T-helper 1 cell (primary cell): ENCODE measurements at places on chromosomes 5 and 9.
A peak's percentile ranks its signal among the peaks of the same experiment; 100 is the strongest.

DNA sequence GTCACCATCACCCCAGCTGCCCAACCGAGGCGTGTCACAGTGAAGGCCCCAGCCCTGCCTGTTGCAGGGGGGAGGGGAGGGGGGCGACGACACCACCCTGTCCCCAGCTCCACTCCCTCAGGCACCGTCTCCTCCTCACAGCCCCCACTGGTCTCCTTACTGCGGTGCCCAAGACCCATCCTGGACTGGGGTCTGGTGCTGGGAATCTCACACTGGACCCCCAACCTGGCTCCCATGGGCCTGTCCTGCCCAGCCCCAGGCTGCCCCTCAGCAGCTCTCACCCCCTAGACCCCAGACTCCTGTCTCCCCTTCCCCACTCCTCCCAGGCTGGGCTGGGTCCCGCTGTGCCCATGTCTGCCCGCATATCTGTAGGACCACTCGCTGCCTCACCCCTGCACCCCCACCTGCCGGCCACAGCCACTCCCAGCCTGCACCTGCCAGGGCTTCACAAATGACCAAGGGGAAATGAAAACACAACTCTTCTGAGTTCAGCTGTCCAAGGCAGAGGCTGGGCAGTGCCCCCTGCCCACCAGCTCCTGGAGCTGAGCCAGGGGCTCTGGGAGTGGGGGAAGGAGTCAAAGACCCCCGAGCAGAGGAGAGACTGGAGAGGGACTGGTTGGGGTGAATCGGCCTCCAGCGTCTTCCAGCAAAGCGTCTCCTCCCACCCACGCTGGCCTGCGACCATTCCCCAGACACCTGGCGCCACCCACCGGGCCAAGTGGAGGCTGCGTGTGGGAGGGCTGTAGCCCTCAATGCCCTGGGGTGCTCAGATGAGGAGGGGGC is 32.6 kb upstream of the EGFL7 start:
- peak; percentile 35 for DNase-seq

DNA sequence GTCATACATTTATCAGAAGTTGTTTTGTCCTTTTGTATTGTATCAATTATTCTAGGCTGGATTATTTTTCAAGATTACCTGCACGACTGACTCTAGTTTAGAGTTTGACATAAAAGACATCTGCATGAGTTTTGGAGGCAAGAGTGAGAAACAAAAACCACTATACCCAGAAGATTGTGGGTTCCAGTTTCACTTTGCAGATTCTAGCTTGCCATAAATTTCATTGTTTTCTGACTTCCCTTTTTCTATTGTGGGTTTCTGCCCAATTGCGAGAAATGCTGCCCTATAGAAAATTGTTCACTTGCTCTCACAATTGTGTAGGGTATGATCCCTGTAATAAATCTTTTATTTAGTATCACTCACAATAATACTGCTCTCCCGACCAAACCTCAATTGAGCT is 1043.4 kb upstream of the CDH10 start:
- DNase-seq = no peak

DNA sequence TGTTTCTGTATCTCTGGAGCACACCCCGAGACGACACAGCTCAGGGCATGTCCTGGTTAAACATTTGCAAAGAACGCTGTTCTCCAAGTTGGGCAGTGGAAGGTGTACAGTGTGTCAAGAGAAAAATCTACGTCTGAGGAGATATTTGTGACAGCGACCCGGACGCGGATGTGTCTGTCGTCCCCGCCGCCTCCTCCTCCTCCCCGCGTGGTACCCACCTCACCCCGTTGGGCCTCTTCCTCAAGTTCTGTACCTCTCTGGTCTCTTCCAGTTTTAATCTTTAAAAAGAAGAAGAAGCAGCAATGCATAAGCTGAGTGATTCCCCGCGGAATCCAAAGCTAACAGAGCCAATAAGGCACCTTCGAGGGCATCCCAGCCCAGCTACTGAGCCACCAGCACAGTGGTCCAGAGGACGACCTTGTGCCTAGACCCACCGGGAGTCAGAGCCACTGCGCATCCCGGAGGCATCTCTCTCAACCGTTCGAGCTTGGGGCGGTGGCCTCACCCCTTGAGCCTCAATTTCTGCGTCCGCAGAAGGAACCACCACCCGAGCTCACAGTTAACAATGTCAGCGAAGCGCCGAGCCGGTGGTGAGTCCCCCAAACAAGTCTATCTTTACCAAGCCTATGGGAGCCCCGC is 467 bp downstream of the C9orf78 start:
- DNase-seq = no peak

- DNase-seq = peak; percentile 24
Observed at GRCh38 chr5:143435210-143435657, 31.7 kb upstream of the NR3C1 start.

DNA sequence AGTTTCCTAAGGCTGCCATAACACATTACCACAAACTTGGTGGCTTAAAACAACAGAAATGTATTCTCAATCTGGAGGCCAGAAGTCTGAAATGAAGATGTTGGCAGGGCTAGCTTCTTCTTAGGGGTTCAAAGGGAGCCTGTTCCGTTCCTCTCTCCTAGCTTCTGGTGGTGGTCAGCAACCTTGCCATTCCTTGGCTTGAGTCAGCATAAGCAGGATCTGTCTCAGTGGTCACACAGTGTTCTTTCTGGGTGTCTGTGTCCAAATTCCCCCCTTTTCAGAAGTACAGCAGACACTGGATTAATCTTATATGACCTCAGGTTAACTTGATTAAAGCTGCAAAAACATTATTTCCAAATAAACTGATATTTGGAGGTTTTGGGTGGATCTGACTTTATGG is 2.1 kb upstream of the OSMR start:
- no peak for DNase-seq

GRCh38 chr9:115142517-115143270 is 24.7 kb upstream of the TNC start:
- DNase-seq = no peak

- no peak for DNase-seq
Observed at GRCh38 chr5:1208743-1209488, 7.5 kb downstream of the SLC6A19 start.

DNA sequence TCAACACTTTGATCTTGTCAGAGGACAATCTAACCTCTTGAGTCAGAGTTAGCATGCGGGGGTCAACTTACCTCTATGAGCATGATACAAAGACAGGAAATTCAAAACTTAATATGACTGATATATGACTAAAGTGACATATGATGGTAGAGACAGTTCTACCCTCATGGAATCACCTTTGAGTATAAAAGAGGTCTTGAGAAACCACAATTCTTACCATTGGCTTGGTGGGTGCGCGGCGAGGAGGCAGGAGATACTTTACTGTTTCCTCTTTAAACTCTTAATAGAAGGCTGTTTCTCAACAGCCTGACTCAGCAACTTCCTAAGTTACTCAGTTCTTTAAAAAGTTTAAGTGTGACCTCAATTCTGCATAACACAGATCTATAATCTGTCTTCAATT is 372.8 kb downstream of the KIAA0825 start:
- no peak for DNase-seq
